ENCODE measurements at places on chromosomes 3 and 15.

GRCh38 chr15:77716632-77717332, 84.1 kb upstream of the LINGO1 start:
- DNase-seq, result no peak

DNA sequence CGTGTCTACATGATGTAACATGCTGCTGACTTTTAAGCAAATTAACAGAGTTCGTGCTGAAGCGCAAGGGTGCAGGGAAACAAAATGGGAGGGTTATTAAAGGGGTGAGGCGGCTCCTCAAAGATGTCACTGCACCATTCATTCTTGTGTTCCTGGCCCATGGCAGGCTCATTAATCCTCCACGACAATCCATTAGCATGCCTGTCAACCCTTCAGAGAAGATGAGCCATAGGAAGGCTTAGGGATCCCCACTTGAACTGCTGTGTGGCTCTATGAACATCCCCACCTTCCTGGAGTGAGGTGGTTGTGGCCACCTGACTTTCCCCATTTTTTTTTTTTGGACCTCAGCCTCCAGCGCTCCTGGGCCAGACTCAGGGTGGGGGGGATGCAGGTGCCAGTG, 45.8 kb downstream of the IGF1R start:
- no peak for DNase-seq

DNA sequence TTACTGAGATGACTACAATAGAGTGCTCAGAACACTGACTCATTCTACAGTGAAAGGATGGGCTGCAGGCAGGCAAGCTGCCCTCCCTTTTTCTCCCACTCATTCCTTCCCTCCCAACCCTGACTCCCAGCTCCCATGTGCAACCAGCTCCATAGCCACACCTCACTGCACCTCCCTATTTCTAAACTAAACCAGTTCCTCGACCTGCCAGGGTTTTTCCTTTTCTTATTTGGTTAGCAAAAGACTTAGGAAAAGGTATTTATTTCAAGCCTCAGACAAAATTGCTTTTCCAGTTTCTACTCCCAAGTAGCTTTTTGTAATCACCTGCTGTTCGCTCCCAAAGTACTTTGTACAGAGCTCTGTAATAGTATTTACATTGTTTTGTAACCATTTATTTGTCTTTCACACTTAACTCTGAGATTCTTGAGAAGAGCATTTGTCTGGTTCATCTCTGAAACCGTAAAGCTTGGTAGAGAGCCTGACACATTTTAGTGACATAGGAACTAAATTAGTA, 2.2 kb downstream of the AADAC start:
- DNase-seq, result no peak

GRCh38 chr3:160665231-160665630, 11.7 kb upstream of the ARL14 start:
- DNase-seq, result no peak

GRCh38 chr15:25596644-25597562, 158.1 kb upstream of the UBE3A start:
- DNase-seq, result no peak

GRCh38 chr15:26391567-26392194, 381.2 kb downstream of the GABRB3 start:
- no peak for DNase-seq

DNA sequence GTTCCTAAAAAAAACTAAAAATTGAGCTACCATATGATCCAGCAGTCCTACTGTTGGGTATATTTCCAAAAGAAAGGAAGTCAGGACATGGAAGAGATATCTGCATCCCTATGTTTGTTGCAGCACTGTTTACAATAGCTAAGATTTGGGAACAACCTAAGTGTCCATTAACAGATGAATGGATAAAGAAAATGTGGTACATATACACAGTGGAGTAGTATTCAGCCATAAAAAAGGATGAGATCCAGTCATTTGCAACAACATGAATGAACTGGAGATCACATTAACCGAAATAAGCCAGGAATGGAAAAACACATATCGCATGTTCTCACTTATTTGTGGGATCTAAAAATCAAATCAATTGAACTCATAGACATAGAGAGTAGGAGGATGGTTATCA, 29.5 kb downstream of the LRRC49 start:
- DNase-seq, result no peak

GRCh38 chr3:159795042-159795441, 193.6 kb upstream of the IL12A start:
- no peak for DNase-seq

- DNase-seq, result no peak
Measured at GRCh38 chr3:124248471-124249028, 256.6 kb upstream of the ROPN1 start.

- peak; percentile 18 for DNase-seq
Measured at GRCh38 chr15:82952158-82953081, at the start of gene HOMER2. Gene HOMER2 (minus strand): TSS chr15:82952720. CDS start chr15:82952535, 185 bp downstream.

DNA sequence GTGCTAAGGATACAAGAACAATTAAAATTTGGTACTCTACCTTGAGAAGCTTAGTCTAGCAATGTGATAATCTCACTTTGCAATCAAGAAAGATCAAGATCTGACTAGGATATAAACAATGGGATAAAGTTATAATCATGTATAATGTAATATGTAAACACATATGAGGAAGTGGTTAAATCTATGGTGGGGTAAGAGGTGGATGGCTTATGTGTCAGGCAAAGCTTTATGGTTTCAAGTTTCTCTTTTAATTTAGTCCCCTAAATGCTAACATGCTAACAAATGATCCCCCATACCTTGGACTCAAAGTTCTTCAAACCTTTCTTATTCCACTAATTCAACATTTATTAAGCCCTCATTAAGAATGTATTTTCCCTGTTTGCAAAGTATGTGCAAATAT, 2.5 kb downstream of the RSL24D1 start:
- no peak for DNase-seq

GRCh38 chr15:43509660-43510199, 7.7 kb upstream of the MAP1A start:
- DNase-seq, result no peak

- DNase-seq, result no peak
Measured at GRCh38 chr3:134644731-134645514, 5.9 kb downstream of the KY start.

- DNase-seq, result no peak
Measured at GRCh38 chr3:193983846-193984818, 151.8 kb upstream of the HES1 start.

GRCh38 chr3:127011270-127011992, 28.5 kb downstream of the PLXNA1 start:
- no peak for DNase-seq

DNA sequence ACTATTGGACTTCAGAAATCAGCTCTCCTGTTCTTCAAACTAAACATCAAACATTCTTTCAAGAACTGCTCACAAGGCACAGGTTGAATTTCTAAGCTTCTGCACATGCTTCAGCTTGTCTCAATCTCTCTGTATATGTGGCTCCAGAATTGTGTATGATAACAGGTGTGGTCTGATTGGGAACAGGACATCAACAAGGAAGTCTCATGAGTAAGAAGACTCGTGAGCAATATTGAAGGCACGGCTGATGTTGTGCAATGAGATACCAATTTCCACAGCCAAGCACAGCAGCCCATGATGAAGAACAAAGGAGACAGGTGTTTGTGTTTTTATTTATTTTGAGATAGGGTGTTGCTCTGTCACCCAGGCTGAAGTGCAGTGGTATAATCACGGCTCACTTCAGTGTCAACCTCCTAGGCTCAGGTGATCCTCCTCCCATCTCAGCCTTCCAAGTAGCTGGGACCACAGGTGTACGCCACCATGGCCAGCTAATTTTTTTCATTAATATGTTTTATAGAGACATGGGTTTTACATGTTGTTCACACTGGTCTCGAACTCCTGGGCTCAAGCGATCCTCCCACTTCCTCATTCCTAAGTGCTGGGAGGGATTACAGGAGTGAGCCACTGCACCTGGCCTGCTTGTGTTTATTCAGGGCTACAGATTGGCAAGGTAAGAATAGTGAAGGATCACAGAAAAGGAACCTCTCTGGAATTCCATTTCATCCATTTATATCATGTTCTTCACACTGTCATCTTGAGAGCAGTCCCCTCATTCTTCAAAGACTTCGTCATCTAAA, 32.2 kb upstream of the ABHD17C start:
- DNase-seq, result no peak
